ENCODE measurements at places on chromosomes 1 and 21.
A peak's percentile ranks its signal among the peaks of the same experiment; 100 is the strongest.

DNA sequence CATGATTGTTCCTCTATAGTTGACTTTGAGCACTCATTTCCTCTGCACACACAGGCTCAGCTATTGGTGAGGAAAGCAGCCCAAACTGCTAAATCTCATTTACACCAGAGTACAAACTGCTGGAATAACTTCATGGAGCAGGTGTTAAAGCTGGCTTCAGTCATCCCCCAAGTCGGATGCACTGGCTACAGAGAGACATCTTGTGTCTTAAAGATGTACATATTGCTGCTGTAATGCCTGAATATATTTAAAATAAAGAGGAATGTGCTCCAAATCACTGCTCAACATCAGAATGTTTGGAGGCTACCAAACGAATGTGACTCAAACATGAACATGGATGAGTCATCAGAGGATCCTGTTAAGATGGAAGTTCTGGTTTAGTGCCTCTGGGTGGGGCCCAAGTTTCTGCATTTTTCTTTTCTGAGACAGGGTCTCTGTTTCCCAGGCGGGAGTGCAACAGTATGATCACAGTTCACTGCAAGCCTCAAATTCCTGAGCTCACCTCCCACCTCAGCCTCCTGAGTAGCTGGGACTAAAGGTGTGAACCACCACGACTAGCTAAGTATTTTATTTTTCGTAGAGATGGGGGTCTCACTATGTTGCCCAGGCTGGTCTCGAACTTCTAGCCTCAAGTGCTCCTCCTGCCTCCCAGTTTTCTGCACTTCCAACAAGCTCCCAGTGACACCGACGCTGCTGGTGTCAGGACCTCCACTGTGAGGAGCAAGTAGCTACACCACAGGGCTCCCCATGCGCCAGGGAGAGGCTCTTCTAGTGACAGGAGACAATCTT lies 79.0 kb upstream of the KRTAP19-8 start:
- no peak for DNase-seq

GRCh38 chr1:147747966-147748365 lies 12.4 kb downstream of the GJA5 start:
- DNase-seq: no peak

DNA sequence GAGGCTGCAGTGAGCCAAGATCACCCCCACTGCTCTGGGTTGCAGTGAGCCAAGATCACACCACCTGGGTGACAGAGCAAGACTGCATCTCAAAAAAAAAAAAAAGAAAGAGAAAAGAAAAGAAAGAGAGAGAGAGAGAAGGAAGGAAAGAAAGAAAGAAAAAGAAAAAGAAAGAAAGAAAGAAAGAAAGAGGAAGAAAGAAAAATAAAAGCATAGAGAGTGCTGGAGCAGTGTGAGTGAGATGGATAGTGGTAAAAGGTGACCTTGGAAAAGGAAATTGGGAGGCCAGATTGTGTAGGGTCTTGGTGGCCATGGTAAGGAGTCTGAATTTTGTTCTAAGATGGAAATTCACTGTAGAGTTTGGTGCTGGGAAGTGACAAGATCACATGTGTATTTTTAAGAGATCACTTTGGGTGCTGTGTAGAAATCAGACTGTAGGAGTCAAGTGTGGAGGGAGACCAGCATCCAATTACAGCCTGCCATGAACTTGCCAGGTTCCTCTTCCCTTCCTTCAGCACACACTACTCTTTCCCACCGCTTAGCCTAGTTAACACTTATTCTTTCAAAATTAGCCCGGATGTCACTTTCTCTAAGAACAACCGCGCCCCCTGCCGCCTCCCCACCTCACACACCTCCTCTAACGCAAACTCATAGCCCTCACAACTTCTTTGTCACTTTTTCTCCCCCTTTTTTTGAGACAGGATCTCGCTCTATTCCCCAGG lies 17.9 kb downstream of the MTX1 start:
- DNase-seq: peak; percentile 74

GRCh38 chr1:61925591-61926298 lies 183.5 kb downstream of the PATJ start:
- DNase-seq: no peak

DNA sequence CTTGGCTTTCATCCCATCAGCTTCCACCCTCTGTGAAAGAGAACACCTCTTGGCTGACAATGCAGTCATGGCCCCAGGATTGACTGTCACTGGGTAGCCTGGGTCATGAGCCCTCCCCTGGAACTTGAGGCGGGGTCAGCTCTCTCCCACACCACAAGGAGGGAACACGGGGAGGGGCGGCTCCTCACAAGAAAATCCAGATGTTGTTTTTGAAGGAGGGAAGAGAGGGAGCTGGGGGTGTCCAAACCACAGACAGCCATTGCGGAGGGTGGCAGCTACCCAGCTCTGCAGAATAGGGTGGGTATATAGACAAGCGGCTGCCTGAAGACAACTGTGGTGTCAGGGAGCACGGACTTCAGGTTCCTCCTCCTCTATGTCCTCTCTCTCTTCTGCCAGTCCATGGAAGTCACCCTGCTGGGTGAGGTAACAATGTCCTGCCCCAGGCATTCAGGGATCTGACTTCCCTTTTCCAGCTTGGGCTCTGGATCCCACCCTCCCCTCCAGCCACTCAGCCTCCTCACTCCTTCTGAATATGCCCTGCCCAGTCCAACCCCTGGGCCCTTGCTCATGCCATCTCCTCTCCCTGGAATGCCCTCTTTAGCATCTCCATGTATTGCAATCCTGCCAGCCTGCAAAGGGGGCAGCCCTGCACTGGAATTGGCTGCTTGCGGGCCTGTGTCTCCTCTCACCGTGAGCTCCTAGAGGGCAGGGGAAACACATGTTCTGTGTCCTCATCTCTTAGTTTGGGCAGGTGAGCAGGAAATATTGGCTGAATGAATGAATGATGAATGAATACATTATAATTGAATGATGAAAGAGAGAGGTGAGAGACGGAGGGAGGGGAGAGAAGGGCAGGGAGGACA lies 60.9 kb upstream of the RUNX3 start:
- DNase-seq: no peak

GRCh38 chr1:158146165-158146564 lies 34.5 kb upstream of the CD1D start:
- no peak for DNase-seq

- no peak for DNase-seq
These were observed 67.0 kb downstream of the ARHGEF16 start for GRCh38 chr1:3521426-3521825.

- no peak for DNase-seq
These were observed 70.9 kb downstream of the VPS13D start for GRCh38 chr1:12300706-12301105.

- DNase-seq: peak; percentile 12
These were observed 34.0 kb upstream of the BCAR3 start for GRCh38 chr1:93715529-93716126.

- DNase-seq: no peak
These were observed 38.5 kb upstream of the TDRD10 start for GRCh38 chr1:154463512-154463990.

- DNase-seq: no peak
These were observed 5.1 kb downstream of the CA14 start for GRCh38 chr1:150262388-150263320.

DNA sequence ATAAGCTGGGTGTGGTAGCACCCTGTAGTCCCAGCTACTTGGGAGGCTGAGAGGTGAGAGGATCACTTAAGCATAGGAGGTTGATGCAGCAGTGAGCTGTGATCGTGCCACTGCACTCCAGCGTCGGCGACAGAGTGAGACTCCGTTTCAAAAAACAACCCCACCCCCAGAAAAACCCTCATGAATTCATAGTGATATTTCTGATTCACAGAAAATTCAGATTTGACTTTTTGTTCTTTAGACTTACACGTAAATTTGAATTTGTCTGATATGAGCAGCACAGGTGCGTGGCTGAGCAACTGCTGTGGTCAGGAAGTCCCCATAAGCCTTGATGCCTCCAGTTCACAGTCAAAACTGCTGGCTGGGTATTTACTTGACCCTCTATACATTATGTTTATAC lies 10.0 kb upstream of the MORC3 start:
- DNase-seq: no peak

- DNase-seq: no peak
These were observed 1.9 kb upstream of the TUT4 start for GRCh38 chr1:52554756-52555155.

DNA sequence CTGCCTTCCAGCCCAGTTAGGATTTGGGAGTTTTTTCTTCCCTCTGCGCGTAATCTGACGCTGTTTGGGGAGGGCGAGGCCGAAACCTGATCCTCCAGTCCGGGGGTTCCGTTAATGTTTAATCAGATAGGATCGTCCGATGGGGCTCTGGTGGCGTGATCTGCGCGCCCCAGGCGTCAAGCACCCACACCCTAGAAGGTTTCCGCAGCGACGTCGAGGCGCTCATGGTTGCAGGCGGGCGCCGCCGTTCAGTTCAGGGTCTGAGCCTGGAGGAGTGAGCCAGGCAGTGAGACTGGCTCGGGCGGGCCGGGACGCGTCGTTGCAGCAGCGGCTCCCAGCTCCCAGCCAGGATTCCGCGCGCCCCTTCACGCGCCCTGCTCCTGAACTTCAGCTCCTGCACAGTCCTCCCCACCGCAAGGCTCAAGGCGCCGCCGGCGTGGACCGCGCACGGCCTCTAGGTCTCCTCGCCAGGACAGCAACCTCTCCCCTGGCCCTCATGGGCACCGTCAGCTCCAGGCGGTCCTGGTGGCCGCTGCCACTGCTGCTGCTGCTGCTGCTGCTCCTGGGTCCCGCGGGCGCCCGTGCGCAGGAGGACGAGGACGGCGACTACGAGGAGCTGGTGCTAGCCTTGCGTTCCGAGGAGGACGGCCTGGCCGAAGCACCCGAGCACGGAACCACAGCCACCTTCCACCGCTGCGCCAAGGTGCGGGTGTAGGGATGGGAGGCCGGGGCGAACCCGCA lies at the start of gene PCSK9:
Gene PCSK9 (plus strand): TSS at position 207 of the 741 bp plus-strand sequence. CDS start 290 bp downstream, at position 497.
- peak; percentile 51 for DNase-seq

DNA sequence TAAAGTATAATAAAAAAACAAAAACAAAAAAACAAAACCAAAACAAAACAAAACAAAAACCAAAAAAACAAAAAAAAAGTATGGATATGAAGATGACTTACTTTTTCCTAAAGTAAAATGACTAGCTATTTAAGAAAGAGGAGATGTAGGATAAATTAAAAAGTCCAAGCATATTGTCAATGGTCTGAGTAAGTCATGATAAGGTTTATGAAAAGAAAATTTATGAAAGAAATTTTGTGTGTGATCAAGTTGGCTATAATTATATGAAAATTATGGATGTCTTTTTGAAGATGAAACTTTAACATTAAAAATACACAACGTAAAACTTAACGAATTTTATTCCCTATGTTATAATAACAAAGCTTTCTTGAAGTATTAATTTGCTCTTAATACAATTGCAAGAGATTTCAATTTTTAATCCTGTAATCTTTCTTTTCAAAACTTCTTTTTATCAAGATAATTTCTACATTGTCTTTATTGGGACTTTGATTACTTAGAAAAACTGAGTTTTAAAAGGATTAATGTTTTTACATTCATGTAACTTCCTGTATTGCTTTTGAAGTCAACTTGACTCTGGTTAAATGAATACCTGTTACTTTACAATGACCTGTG lies 200.9 kb upstream of the IVNS1ABP start:
- no peak for DNase-seq

DNA sequence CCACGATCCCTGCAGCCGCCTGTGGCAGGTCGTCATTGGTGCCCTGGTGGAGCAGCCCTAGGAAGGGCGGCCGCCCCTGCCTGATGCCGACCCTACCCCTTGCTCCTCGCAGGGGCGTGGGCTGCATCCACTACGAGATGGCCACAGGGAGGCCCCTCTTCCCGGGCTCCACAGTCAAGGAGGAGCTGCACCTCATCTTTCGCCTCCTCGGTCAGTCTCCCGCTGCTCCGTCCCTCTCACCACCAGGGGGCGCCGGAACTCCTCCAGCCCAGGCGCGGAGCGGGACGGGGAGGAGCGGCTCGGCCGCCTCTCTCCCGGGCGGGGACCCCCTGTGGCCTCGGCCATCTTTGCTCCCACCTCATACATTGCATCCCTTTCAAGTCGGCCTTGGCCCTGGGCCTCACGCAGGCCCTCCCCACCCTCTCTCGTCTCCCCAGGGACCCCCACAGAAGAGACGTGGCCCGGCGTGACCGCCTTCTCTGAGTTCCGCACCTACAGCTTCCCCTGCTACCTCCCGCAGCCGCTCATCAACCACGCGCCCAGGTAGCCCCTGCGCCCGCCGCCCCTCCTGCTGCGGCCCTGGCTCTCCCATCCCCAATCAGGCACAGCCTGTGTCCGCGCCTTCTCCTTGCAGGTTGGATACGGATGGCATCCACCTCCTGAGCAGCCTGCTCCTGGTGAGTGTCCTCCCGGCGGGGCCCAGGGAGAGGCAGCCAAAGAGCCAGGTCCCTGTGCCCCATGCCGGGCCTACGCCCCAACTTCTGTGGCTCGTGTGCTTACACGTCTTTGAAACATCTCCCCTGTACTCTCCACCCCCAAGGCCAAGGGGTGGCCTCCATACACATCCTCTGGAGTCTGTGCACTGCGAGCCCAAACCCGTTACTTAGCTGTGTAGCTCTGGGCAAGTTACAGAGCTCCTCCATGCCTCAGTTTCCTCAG lies 24.7 kb downstream of the CDK18 start:
- peak; percentile 76 for DNase-seq

DNA sequence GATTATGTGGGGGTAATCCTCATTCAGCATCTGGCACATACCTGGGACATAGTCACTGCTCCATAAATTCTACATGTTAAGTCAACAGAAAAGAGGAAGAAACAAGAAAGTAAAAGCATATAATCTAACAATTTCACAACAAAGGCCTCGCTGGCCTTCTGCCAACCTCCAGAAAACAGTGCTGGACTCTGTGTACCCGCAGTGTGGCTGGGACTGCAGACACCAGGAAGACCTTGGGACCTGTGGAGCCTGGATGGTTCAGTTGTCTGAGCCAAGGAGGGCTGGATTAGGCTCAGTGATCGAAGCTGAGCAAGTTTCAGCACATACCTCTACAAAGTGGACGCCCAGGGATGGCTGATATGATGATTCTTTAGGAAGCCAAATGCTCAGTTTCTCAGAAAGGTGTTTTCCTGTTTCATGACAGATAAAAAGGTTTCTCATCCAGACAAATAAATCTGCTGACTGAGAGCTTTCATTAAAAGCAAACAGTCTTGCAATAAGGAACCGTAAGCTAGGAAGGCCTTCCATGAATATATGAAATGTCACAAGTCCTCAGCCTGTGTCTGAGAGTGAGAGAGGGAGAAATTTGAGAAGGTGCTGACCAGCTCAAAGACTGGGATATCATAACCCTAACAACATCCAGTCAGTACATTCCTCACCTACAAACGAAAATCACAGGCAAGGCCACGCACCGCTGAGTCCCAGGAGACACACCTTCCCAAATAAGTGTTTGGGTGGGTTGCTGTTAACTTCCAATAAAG lies 48.4 kb downstream of the CAPZB start:
- no peak for DNase-seq

DNA sequence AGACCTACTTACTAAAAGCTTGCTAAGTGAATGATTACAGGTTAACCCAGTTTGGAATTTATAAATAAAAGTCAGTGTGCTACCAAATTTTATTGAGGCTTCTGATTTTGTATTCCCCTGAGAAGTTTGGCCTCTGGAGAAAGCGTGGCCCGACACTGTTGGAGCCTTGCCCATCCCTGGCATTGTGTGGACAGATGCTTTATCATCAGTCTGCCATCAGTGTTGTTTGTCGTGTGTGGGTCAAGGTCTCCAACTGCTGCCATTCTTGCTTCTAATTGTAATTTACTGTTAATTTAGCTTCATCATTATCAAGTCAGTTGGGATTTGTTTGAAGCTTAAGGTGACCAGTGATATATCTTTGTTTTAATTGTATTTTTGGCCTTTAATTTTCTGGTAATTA lies 62.0 kb upstream of the LPGAT1 start:
- no peak for DNase-seq
